ENCODE measurements at places on chromosomes 6 and 20. TPM values are rescaled to one million over a fixed set of nuclear protein-coding genes. Genes with fewer than 3 reads are reported as not detected.

PACRG gene
- not detected for total RNA-seq

RBM12 gene
- 29.3 TPM for total RNA-seq

NUS1 gene
- 18.9 TPM for total RNA-seq

PI16 gene
- total RNA-seq, result not detected

NKX2-2 gene
- not detected for total RNA-seq

TRIM40 gene
- total RNA-seq, result not detected

ADGRB3 gene
- total RNA-seq, result 6.4 TPM

ID1 gene
- 305 TPM for total RNA-seq

RFX6 gene
- not detected for total RNA-seq

AKIRIN2 gene
- 23.8 TPM for total RNA-seq

VPS52 gene
- total RNA-seq, result 13.3 TPM

CFAP206 gene
- 0.37 TPM for total RNA-seq

RIPPLY2 gene
- total RNA-seq, result not detected

ZNF334 gene
- 2.8 TPM for total RNA-seq

SLC17A2 gene
- total RNA-seq, result not detected

SLC35D3 gene
- not detected for total RNA-seq

SDCBP2 gene
- 2.6 TPM for total RNA-seq

TTBK1 gene
- not detected for total RNA-seq

PET117 gene
- 8.4 TPM for total RNA-seq

RBM24 gene
- not detected for total RNA-seq

HFE gene
- 14.8 TPM for total RNA-seq

GSTA1 gene
- not detected for total RNA-seq

ASIP gene
- total RNA-seq, result not detected

MDFI gene
- total RNA-seq, result 2.9 TPM

MUC22 gene
- total RNA-seq, result not detected

LY6G6C gene
- not detected for total RNA-seq

PACSIN1 gene
- total RNA-seq, result not detected

ZSCAN31 gene
- 10.1 TPM for total RNA-seq

ETV7 gene
- total RNA-seq, result 1.6 TPM

MEP1A gene
- not detected for total RNA-seq

LY86 gene
- not detected for total RNA-seq

SYCP2 gene
- 0.20 TPM for total RNA-seq

LST1 gene
- not detected for total RNA-seq

All from cardiac ventricle fibroblast (primary cell).